ENCODE measurements at places on chromosomes 1 and 21.

DNA sequence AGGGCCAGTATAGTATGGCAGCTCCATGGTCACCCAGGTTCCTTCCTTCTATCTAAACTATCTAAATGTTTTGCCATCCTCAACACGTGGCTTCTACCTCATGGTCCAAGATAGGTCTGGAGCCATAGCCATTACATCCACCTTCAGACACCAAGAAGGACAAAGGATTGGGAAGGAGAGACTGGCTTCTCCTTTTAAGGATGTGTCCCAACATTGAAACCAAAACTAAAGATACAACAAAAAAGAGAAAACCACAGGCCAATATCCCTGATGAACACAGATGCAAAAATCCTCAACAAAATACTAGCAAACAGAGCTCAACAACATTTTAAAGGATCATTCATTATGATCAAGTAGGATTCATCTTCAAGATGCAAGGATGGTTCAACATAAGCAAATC is 24.8 kb downstream of the HSD11B1 start:
- no peak for DNase-seq

- no peak for DNase-seq
Observed at GRCh38 chr1:42037586-42037985, 115.6 kb upstream of the GUCA2B start.

DNA sequence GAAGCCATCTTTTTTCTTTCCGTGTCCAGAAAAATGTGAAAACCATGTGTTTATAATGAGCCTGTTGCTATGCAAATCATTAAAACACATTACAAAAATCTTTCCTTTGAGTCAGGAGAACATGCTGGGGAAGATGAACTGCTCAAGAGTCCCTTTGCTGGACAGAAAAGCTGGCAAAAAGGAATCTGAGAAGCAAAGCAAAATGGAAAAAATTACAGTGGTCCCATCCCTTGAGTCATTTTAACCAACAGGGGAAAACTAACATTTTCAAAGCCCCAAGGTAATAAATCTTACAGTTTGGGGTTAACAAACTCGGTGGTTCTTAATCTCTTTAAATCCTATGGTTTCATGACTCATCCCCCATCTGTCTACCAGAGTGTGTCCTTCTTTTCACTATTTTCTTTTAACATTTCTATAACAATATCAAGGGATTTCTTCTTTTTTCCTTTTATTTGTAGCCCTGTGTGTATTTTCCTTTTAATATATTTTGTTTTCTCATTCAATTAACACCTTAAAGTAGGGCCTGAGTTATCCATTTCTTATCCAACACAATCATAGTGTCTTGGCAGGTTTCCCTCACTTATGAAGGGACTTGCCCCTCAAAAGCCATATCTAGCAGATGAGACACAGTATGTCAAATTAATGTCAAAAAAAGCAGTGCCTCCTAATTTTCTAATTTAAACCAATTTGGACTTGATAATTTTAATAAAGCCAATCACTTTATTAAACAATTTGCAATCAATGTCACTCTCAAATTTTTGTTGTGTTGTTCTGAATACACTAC is 105.4 kb downstream of the PTPN14 start:
- no peak for DNase-seq

DNA sequence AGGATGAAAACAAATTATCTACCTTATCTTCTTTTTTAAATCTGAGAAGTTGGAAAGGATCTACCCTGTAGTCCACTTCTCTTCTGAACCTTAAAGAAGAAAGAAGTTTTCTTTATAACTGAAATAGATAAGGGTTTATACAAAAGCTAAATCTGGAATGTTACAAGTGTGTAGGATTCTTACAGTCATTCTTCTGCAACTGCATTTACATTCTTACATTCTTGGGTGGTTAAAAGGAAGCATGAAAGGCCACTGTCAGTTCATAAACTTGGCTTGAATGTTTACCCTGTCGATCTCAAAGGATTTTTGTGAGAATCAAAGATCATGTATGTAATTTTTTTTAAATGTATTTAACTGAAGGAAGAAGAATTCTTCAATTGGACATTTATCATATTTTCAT is 142.1 kb upstream of the BRINP3 start:
- DNase-seq = no peak

- peak; percentile 87 for DNase-seq
Observed at GRCh38 chr1:32335790-32336590, at the start of gene MARCKSL1. MARCKSL1 (minus strand) TSS chr1:32336233; CDS start chr1:32336033, 200 bp downstream.

DNA sequence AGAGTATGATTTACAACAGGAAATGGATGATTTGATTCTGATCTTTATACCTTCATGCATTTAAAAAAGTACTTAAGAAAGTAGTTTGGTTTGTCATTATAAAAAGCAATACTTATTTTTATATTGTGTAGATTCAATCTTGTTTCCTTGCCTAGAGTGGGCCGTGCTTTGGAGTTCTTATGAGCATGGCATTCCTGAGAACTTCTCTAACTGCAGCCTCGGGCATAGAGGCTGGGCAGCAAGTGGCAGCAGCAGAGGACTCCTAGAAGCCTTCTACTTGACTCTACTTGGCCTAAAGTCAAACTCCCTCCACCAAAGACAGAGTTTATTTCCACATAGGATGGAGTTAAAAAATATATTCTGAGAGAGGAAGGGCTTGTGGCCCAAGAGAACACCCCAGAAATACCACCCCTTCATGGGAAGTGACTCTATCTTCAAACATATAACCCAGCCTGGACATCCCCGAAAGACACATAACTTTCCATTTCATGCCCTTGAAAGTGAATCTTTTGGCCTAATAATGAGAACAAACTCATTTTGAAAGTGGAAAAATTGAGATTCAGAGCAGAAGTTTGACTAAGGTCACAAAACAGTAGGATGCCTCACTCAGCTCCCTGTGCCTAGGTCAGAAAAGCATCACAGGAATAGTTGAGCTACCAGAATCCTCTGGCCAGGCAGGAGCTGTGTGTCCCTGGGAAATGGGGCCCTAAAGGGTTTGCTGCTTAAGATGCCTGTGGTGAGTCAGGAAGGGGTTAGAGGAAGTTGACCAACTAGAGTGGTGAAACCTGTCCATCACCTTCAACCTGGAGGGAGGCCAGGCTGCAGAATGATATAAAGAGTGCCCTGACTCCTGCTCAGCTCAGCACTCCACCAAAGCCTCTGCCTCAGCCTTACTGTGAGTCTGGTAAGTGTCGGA is at the start of gene IVL:
Gene IVL (plus strand): TSS at position 861 of the 916 bp plus-strand sequence. CDS start 1,252 bp downstream, outside the sequence.
- no peak for DNase-seq

DNA sequence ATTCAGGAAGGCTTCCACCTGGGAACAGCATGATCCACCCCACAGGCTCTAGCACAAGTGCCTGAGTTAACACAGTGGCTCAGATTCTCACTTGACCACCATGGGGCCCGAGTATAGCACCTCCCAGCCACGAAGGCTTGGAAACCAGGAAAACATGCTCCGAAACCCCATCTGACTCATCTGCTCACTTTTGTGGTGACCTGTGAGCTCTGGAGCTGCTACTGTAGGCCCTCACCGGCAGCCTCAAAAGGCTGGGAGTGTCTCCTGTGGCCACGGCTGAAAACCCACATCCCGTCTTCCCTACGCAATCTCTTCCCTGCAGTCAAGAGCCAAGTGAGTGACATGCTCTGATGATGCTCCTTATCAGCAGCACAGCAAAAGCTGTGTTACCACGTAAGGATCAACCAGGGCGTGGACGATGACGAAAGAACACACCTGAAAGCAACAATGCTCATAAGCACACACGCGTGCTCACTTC is 81.4 kb downstream of the TGFBR3 start:
- DNase-seq = no peak

- DNase-seq = no peak
Observed at GRCh38 chr1:25573961-25574360, 30.6 kb downstream of the LDLRAP1 start.

DNA sequence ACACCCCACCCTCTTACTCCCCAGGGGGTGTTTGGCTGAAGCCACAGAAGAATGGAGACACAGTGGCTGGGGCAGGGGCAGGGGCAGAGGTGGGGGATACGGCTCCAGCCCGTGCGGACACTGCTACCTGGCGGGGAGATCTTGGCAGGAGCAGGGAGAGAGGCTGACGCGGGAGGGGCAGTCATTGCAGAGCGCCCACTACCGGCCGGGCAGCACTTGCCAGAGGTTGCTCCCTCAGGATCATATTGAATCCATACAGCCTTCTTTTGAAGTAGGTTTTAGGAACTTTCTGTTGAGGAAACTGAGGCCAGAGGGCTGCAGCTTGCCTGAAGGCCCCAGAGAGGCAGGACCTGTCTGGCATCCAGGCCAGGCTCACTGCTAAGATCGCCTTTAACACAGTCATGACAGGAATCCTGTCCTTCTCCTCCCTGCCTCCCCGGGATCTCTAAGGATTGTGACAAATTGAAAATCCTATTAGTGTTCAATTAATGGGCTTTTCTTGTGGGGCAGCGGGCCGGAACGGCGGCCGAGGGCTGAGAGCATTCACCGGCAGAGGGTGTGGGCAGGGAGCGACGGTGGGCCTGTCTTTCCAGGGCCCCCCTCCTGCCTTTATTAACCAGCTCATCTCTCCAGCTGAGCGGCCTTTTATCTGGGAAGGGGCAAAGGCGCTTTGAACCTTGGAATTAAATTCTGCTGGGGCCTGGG is 65.5 kb upstream of the WNT4 start:
- DNase-seq = no peak

GRCh38 chr1:53048960-53049573 is 12.9 kb upstream of the PODN start:
- no peak for DNase-seq

DNA sequence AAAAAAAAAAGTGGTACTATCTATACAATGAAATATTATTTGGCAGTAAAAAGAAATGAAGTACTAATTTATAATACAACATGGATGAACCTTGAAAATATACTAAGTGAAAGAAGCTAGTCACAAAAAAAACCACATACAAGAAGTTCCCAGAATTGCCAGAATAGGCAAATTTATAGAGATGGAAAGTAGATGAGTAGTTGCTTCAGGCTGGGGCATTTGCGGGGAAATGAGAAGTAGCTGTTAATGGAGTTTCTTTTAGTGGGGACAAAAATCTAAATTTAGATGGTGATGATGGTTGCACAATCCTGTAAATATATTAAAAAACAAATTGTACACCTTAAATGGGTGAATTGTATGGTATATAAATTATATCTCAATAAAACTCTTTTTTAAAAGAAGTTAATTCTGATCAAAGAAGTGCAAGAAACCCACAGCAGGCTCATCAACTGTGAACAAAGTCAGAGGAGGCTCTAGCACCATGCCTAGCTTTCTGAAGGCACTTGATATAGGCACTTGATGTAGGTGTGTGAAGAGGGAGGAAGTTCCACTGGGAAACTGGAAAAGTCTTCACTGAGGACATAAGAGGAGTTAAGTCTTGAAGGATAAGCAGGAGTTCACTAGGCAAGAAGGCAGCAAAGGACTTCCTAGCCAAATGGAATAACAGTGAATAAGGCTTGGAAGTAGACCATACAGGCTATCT is 52.5 kb downstream of the DMAP1 start:
- peak; percentile 13 for DNase-seq

DNA sequence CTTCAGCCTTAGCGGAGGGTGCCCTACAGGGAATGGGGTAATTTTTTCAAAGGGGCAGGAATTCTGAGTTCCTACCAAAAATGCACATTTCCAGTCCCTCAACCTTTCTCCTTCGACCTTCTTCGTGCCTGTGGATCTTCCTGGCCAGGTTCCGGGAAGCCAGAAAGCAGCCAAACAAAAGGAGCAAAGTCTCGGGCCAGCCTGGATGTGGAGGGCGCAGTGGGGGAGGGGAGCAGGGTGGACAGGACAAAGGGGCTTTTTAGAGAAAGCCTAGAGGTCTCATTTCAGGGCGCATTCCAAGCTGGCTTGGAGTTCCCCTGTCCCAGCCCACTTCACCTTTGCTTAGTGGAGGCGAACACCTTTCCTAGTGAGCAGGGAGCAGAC is 2.9 kb upstream of the INAVA start:
- DNase-seq = no peak

Measured in suppressor macrophage (primary cell).